ENCODE measurements at places on chromosomes 16 and 17.

DNA sequence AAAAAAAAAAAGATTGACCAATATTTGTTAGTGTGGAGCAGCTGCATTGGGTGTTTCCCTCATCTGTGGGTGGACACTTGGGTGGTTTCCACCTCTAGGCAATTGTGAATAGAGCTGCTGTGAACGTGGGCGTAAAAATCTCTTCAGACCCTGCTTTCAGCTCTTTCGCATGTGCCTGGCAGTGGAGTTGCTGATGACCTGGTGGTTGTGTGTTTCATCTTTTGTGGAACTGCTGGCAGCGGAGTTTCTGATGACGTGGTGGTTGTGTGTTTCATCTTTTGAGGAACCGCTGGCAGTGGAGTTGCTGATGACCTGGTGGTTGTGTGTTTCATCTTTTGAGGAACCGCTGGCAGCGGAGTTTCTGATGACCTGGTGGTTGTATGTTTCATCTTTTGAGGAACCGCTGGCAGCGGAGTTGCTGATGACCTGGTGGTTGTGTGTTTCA is 21.4 kb downstream of the ZC3H18 start:
- DNase-seq = no peak

DNA sequence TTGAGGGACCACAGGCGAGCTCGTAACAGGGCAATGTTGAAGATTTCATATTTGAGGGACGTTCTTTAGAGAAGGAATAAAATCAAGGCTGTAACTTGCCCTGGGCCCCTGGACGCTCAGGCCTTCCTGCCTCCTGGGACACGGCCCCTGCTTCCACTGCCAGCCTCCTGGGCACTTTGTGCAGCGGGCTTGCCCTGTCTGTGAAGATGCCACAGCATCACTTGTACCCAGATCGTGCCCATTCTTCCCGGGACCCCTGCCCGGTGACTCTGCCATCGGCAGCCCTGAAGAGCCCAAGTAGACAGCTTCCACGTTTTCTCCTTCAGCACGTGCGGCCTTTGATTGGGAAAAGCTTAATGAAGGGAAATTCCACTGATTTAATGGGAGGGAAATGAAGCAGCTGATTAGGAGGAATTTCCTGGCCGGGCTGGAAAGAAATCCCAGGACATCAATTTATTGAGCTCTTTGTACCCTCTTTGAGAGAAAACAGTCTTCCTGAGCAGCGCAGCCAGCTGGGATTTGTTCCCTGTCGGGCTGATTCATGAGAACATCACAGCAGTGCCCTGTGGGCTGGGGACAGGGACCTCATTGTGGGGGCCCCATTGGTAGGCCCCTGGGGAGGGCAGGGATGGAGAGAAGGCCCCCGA is 71.5 kb downstream of the CRISPLD2 start:
- DNase-seq = no peak

DNA sequence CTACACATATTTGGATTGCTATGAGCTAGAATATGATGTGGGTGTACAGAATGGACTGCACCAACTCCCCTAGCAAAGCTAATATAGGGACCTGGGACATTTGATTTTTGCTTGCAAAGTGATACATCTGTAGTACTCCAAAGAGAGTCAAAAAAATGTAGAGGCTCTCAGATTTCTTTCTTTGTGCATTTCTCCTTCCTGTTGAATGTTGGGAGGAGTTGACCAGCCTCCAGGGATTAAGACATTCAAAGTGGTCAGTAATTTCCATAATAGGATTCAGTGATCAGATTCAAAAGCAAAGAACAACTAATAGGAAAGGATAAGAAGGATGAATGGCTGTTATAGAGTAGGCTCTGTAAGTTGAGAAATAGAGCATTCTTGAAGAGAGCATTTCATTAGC is 934.9 kb downstream of the KCNJ2 start:
- no peak for DNase-seq

DNA sequence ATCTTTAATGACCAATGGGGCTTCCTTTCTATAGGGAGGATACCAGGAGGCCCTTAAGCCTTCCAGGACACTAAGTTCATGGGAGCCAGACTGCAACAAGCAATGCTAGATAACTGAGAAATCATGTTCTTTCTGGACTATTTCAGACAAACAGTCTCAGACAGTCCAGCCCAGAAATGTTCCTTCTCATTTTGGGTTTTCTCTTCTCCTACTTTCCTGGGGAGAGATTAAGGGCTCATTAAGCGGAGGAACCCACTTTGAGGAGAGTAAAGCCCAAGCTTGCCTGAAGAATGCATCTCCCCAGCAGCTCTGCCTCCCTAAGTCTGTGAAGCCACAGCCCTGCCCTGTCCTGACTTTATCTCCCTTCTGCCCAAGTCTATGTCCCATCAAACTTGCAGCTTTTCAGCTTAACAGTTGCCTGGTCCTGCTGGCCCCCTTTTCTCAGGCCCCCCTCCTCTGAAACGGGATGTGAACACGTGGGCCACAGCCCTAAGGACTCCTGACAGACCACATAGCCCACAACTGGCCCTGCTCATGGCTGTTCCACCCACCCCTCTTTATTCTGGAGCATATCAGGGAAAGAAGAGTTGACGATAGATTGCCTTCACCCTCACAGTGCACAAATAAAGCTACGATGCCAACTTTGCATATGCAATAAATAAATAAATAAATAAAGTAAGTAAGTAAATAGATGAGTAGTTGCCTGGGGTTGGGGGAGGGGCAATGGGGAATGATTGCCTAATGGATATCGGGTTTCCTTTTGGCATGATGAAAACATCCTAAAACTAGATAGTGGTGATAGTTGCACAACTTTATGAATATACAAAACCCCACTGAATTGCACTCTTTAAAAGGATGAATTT is 111.0 kb downstream of the N4BP1 start:
- no peak for DNase-seq
